Mesothelial cell of epicardium (in vitro differentiated cells): ENCODE measurements at places on chromosomes 1 and 21. TPM values are rescaled to one million over a fixed set of nuclear protein-coding genes. Genes with fewer than 3 reads are reported as not detected.

DNA sequence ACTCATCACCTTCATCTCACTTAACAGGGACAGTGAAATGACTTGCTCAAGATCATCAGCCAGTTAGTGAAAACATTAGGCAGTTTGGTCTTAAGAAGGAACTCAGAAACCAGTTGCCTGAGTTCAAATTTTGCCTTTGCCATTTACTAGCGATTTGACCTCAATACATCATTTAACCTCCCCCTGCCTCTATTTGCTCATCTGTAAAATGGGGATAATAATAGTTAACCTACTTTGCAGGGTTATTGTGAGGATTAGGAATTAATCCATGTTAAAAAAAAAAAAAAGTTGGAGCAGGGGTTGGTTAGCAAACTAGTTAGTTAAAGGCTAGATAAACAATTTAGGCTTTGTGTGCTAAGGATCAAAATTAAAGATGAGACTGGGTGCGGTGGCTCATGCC is 10.6 kb upstream of the TACSTD2 start:
- peak overlapping the region; percentile 33 for H3K27ac ChIP-seq
- peaks cover 33% of the 10 kb centered on the region for H3K4me1 ChIP-seq
- DNase-seq = no peak
- H3K4me3 ChIP-seq = no peak overlapping the region

- H3K4me1 ChIP-seq = peaks cover 51% of the 10 kb centered on the region
- H3K27me3 ChIP-seq = no peaks in the 10 kb centered on the region
- H3K36me3 ChIP-seq = peaks cover 3% of the 10 kb centered on the region
- H3K27ac ChIP-seq = peak within 1 kb of the TSS; percentile 84
- H3K4me3 ChIP-seq = peak within 1 kb of the TSS; percentile 90
Observed at GRCh38 chr1:223712194-223712849, at the start of gene CAPN2. CAPN2 (plus strand) TSS chr1:223712539; CDS start chr1:223712641, 102 bp downstream.

- no peaks in the 10 kb centered on the region for H3K36me3 ChIP-seq
- DNase-seq = no peak
Observed at GRCh38 chr1:118325550-118326225, 140.7 kb upstream of the SPAG17 start.

- no peak overlapping the region for H3K4me3 ChIP-seq
- H3K4me1 ChIP-seq = peaks cover 14% of the 10 kb centered on the region
- DNase-seq = no peak
- H3K36me3 ChIP-seq = no peaks in the 10 kb centered on the region
- H3K27ac ChIP-seq = no peak overlapping the region
Observed at GRCh38 chr1:210438928-210439841, 110.5 kb downstream of the HHAT start.

GRCh38 chr1:116699605-116700004 is 32.1 kb upstream of the IGSF3 start:
- no peak overlapping the region for H3K4me3 ChIP-seq
- DNase-seq = no peak
- no peaks in the 10 kb centered on the region for H3K27me3 ChIP-seq
- H3K4me1 ChIP-seq = peaks cover 15% of the 10 kb centered on the region
- H3K27ac ChIP-seq = no peak overlapping the region

DNA sequence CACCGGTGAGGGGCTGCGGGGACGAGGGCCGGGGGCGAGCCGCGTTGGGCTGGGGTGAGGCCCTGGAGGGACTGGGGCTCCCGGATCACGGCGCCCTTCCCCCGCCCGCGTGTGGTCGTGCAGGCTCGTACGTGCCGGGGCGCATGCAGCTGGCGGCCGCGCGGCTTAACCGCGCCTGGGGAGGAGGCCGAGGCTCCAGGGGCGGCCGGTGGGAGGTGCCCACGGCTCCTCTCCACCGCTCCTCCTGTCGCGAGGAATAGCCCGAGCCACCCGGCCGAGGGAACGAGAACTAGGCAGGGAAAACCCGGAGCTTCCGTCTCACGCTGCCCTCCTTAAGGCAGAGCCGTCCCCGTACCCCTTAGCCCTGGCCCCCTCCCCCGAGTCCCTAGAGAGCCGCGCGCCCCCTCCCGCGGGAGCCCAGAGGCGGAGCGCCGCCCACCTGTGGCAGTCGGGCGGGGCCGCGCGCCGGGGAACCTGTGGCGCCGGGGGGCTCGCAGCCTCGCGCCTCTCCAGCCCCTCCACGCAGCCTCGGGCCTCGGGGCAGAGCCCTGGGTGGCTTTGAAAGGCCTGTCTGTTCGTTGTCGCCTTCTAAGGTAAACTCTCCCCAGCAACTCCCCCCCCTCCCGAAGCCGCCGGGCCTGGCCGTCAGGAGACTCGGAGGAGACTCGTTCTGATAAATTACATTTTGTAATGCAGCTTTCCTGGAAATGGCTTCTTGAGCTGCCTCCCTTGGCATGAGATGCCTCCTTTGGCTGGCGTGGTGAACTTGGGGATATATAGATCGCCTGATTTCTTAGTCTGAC is 746 bp downstream of the AK4 start:
- peaks cover 63% of the 10 kb centered on the region for H3K27me3 ChIP-seq
- DNase-seq = peak; percentile 56
- H3K36me3 ChIP-seq = no peaks in the 10 kb centered on the region
- peak overlapping the region; percentile 75 for H3K4me3 ChIP-seq

DNA sequence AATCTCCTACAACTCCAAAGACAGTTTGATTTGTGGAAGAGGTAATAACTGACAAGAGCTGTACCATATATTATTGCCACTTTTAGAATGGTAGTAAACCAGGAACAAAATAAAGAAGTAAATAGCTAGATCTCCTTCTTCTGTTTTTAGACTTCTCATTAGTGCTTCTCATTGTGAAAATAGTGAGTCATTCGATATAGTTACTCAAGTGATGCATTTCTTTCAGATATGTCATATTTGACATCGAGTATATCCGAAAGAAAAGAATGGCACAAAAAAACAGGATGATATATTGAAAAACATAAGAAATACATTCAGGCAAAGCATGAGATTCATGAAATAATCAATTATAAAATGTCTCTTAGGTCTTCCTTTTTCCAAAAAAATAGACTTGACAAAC is 1346.1 kb downstream of the BRINP3 start:
- no peak overlapping the region for H3K4me3 ChIP-seq
- DNase-seq = no peak
- H3K36me3 ChIP-seq = no peaks in the 10 kb centered on the region
- H3K4me1 ChIP-seq = no peaks in the 10 kb centered on the region

GRCh38 chr1:183652547-183653461 is at the start of gene APOBEC4:
APOBEC4 (minus strand) TSS chr1:183653316; CDS start chr1:183648781, 4,535 bp downstream.
- no peaks in the 10 kb centered on the region for H3K36me3 ChIP-seq
- no peaks in the 10 kb centered on the region for H3K27me3 ChIP-seq
- peaks cover 11% of the 10 kb centered on the region for H3K4me1 ChIP-seq
- no peak within 1 kb of the TSS for H3K4me3 ChIP-seq

DNA sequence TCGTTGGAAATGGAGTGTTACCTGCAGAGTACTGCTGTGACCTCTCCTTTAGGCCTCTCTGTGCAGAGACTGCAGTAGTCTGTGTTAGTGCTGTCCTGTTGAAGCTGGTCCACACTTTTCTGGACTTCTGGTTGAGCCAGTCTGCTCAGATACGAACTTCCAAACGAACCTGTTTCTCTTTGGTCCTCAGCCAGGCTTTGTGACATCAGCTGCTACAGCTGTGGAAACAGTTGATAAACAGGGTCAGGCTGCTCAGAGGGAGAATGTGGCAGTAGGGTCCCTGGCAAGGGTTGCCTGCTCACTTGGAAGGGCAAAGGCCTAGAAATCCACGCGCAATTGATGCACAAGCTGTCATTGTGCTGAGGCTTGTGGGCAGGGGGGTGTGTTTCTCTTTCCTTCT is 98.8 kb downstream of the NOS1AP start:
- H3K27ac ChIP-seq = peak overlapping the region; percentile 37
- H3K36me3 ChIP-seq = no peaks in the 10 kb centered on the region
- H3K4me1 ChIP-seq = peaks cover 29% of the 10 kb centered on the region
- no peak for DNase-seq
- no peak overlapping the region for H3K4me3 ChIP-seq

GRCh38 chr1:242023805-242024204 is 24.9 kb upstream of the MAP1LC3C start:
- no peak overlapping the region for H3K27ac ChIP-seq
- H3K4me3 ChIP-seq = no peak overlapping the region
- no peak for DNase-seq
- H3K27me3 ChIP-seq = peaks cover 2% of the 10 kb centered on the region
- no peaks in the 10 kb centered on the region for H3K36me3 ChIP-seq
- no peaks in the 10 kb centered on the region for H3K4me1 ChIP-seq

DNA sequence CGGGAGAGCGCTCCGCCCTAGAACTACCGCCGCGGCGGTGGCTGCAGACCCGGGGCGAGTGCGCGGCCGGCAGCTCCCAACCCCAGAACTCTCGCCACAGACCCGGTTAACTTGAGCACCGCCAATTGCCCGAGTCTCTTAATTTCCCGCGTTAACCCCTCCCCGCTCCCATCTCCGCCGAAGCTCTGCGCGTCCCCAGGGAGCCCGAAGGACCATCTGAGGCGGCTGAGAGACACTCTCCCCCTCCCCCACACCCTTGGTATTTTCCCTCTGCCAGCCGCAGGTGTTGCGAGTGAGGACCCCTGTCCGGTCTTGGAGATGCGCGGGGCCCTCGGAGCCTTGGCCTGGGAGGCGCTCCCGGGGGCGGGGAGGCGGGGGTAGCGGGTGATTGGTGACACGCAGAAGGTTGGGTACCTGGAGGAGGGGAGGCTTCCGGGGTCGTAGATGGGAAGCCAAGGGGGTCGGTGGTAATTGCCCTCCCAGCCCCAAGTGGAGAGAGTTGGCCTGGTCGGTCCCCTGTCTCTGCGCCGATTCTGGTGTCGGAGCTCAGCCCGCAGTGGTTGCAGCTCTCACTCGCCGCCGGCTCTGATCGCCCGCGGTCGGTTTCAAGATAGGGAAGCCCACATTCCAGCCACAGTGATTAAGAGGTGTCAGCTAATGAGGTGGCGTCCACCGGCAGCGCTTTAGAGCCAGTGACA is 858 bp upstream of the SUSD4 start:
- H3K27me3 ChIP-seq = peaks cover 73% of the 10 kb centered on the region
- H3K4me3 ChIP-seq = peak overlapping the region; percentile 65
- no peaks in the 10 kb centered on the region for H3K36me3 ChIP-seq
- DNase-seq = peak; percentile 40
- H3K4me1 ChIP-seq = peaks cover 16% of the 10 kb centered on the region
- no peak overlapping the region for H3K27ac ChIP-seq

GRCh38 chr21:34890724-34891612 is 158.1 kb downstream of the RUNX1 start:
- H3K4me3 ChIP-seq = peak overlapping the region; percentile 68
- peak overlapping the region; percentile 83 for H3K27ac ChIP-seq
- peaks cover 49% of the 10 kb centered on the region for H3K27me3 ChIP-seq
- no peak for DNase-seq
- peaks cover 24% of the 10 kb centered on the region for H3K4me1 ChIP-seq

- peaks cover 51% of the 10 kb centered on the region for H3K36me3 ChIP-seq
- no peaks in the 10 kb centered on the region for H3K4me1 ChIP-seq
- H3K4me3 ChIP-seq = no peak overlapping the region
- no peak for DNase-seq
- no peaks in the 10 kb centered on the region for H3K27me3 ChIP-seq
Observed at GRCh38 chr1:12282142-12282541, 52.3 kb downstream of the VPS13D start.

GRCh38 chr1:222697826-222698225 is 14.5 kb downstream of the AIDA start:
- no peak for DNase-seq
- H3K4me1 ChIP-seq = no peaks in the 10 kb centered on the region
- H3K27ac ChIP-seq = no peak overlapping the region
- H3K27me3 ChIP-seq = no peaks in the 10 kb centered on the region

DNA sequence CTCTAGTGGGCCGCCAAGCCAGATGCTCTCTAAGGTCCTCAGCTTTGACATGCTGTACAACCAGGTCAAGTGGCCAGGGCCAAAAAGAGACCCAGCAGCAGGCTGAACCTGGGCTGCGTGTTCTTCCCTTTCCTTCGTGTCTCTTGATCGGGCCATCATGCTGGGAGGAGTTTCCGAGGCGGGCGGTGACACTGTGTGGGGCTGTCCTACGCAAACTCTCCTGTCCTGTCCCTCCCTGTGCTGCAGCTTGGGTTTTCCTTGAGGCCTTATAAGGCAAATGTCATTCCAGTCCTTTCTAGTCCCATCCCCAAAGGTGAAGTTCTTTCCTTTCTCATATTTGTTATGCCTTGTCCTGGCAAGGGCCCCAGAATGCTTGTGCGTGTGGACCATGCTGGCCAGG is 56.7 kb downstream of the ARHGEF10L start:
- H3K4me1 ChIP-seq = peaks cover 18% of the 10 kb centered on the region
- H3K36me3 ChIP-seq = peaks cover 3% of the 10 kb centered on the region
- no peak overlapping the region for H3K27ac ChIP-seq
- DNase-seq = no peak

- H3K36me3 ChIP-seq = no peaks in the 10 kb centered on the region
- no peak overlapping the region for H3K4me3 ChIP-seq
- no peaks in the 10 kb centered on the region for H3K27me3 ChIP-seq
- H3K4me1 ChIP-seq = peaks cover 1% of the 10 kb centered on the region
- H3K27ac ChIP-seq = no peak overlapping the region
Observed at GRCh38 chr1:212531267-212531666, 77.3 kb upstream of the ATF3 start.

DNA sequence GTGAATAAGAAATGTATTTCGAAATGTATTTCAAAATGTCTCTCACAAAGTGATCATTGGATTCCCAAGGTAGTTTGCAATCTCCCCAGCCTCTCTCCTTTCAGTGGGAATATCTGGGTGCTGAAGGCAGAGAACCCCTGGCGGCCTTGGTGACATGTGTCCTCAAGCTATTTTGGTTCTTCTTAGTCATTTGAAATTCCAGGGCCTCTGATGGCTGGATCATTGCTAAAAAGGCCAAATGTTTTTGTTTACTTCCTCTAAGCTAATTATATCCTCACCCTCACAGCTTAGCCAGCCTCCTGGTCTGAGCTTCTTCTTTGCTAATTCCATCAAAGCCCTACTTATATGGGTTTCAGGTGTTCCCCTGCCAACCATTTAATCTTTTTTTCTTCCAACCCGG is 71.2 kb downstream of the LRRC40 start:
- H3K27me3 ChIP-seq = no peaks in the 10 kb centered on the region
- H3K36me3 ChIP-seq = no peaks in the 10 kb centered on the region
- H3K4me1 ChIP-seq = no peaks in the 10 kb centered on the region
- no peak overlapping the region for H3K27ac ChIP-seq
- no peak for DNase-seq
- H3K4me3 ChIP-seq = no peak overlapping the region

DNA sequence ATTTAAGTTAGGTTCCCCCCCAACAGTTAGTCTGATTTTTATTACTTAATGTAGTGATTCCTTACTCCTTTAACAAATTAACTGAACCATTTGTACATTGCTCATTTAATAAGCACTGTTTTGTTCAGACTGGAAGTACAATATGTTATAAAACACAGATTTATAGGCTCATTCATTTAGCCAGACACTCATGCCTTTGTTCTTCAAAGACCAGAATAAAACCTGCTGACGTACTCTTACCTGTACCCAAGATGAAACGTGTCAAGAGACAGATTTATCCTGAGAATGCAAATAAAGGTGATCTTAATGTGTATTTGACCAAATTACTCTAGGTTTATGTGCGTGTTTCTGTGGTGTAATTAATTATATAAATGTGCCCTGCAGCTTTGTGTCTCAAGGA is 92.8 kb downstream of the INTS7 start:
- peaks cover 6% of the 10 kb centered on the region for H3K4me1 ChIP-seq
- no peaks in the 10 kb centered on the region for H3K27me3 ChIP-seq
- peaks cover 31% of the 10 kb centered on the region for H3K36me3 ChIP-seq
- no peak overlapping the region for H3K27ac ChIP-seq

- peaks cover 53% of the 10 kb centered on the region for H3K27me3 ChIP-seq
- no peaks in the 10 kb centered on the region for H3K36me3 ChIP-seq
- no peak for DNase-seq
- no peak overlapping the region for H3K4me3 ChIP-seq
- no peaks in the 10 kb centered on the region for H3K4me1 ChIP-seq
Observed at GRCh38 chr1:114330451-114330983, 176.8 kb upstream of the SYT6 start.

Gene POGK
- total RNA-seq = 40.1 to 42.1 TPM (median 40.6 TPM) in 3 replicates

Gene LDLRAD1
- not detected in 3 replicates for total RNA-seq

Gene USF1
- 66.4 to 68.0 TPM (median 66.6 TPM) in 3 replicates for total RNA-seq

Gene PRDM16
- total RNA-seq = 1.2 to 2.1 TPM (median 1.4 TPM) in 3 replicates

Gene CDK18
- 28.7 to 33.2 TPM (median 31.1 TPM) in 3 replicates for total RNA-seq

Gene COL11A1
- 126 to 141 TPM (median 133 TPM) in 3 replicates for total RNA-seq

Gene EXO1
- total RNA-seq = 8.3 to 9.4 TPM (median 8.4 TPM) in 3 replicates

Gene FCRL4
- 0.18 TPM in 1 of 3 replicates, not detected in the others for total RNA-seq
